ENCODE measurements at places on chromosomes 12 and 14.

- no peak for DNase-seq
These were observed 37.7 kb downstream of the KCNMB4 start for GRCh38 chr12:70403826-70404225.

GRCh38 chr12:57429473-57430111 lies 1.3 kb downstream of the R3HDM2 start:
- DNase-seq = no peak

- DNase-seq = no peak
These were observed 25.7 kb downstream of the FAIM2 start for GRCh38 chr12:49878021-49878420.

- no peak for DNase-seq
These were observed 61.4 kb upstream of the VPS33A start for GRCh38 chr12:122327494-122328385.

DNA sequence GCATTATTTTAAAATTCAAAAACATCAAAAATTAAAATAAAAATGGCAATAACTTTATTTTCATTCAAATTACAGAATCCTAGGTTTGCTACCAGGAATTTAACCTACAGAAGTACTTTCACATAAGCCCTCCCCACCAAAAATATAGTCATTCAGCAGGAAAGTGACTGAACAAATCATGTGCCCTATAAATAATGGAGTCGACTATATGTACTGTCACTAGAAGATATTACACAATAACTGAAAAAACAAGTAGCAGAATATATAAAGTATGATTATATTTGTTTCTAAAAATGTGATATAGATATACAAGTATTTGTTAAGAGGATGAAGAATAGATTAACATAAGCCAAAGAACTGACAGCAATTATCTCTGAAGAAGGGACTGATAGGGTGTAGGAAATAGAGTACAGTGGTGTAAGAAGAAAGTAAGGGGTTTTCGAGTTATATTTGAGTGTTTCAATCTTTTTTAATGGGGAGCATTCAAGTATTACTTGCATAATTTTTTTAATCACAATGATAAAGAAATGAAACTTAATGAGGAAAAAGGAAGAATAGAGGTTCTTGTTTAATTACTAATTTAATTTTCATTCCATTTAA lies 7.9 kb downstream of the C2CD5 start:
- DNase-seq = no peak

DNA sequence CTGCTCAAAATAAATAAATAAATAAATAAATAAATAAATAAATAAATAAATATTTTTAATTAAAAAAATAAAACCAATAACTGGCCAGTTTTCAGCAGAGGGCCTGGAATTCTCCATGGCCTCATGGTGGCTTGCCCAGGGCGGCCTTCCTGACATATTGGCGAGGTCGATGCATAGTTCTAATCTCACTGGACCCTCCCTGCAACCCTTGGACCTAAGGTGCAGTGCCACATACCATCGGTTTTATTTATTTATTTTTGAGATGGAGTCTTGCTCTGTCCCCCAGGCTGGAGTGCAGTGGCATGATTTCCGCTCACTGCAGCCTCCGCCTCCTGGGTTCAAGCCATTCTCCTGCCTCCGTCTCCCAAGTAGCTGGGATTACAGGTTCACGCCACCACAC lies 3.9 kb upstream of the VSIG10 start:
- no peak for DNase-seq

DNA sequence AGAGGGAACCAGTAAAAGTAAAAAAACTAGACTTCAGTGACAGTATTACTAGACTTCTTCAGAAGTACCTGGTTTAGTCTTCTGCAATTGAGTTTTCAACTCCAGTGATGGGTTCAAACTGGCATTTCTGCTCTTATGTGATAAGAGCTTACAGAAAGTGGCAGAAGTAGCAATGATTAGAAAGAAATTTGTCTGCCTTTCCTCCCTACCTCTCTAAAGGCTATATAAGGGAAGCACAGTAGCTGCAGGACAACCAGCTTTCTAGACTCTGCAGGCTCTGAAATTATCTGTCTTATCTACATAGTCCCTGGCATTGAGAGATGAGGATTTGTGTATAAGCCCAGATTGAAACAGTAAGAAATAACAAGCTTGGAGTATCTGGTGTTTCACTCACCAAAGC lies 107.5 kb downstream of the DAAM1 start:
- no peak for DNase-seq

DNA sequence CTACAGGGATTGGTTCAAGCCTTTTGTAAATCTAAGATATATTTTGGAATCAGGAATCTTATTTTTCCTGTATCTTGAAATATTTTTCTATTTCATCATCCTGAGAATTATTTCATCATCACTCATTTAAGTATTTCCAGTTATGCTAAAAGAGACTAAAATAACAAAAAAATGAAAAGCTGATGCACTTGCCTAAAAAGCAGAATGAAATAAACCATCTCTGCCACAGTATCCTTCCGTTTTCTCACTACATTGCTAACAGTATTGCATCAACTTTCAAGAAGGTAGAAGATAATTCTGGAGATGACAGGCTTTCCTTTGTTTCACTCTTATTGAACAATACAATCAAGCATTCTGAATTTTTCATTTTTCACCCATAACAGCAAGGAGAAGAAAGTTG lies 31.1 kb upstream of the EIF5 start:
- no peak for DNase-seq

- DNase-seq = no peak
These were observed 21.4 kb upstream of the NCOR2 start for GRCh38 chr12:124588751-124589267.

DNA sequence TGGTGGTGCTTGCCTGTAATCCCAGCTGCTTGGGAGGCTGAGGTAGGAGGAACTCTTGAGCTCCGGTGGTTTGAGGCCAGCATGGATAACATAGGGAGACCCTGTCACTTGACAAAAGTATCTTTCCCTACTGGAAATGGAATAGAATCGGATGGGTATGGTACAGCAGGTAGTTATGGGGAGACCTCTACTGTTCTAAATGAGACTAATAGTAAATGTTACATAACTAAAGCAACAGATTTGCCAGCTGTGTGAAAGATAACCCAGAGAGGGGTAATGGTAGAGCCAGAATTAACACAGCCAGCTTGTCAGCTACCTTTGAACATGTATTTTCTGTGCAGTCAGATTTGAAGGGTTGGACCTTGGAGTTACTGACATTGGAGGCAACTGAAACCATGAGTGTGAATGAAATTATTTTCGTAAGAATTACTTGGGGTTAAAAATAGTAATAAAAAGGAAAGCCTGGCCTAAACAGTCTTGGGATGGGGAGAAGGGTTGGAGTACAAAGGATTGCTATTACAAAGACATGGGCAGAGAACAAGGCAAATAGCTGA lies 21.7 kb upstream of the NUP107 start:
- no peak for DNase-seq

DNA sequence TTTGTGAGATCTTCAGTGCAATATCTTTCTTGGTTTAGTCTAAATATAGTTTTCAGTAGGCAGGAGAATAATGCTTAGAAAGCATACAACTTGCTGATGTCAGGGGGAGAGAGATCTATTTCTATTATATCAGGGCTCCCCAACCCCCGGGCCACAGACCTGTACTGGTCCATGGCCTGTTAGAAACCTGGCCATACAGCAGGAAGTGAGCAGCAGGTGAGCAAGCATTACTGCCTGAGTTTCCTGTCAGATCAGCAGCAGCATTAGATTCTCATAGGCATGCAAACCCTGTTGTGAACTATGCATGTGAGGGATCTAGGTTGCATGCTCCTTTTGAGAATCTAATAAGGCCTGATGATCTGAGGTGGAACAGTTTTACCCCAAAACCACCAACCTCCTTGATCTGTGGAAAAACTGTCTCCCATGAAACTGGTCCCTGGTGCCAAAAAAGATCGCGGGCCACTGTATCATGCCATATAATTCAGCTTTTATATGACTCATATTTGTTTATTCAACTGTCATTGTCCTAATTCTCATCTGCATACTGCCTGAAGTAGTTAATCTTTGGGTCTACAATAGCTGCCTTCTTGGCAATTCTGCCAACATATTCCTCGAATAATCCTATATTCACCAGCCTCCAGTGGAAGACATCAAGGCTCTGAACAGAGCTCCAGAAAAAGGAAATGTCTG lies 163.6 kb upstream of the DYRK2 start:
- no peak for DNase-seq

GRCh38 chr12:111389635-111390034 lies 16.1 kb upstream of the SH2B3 start:
- no peak for DNase-seq

DNA sequence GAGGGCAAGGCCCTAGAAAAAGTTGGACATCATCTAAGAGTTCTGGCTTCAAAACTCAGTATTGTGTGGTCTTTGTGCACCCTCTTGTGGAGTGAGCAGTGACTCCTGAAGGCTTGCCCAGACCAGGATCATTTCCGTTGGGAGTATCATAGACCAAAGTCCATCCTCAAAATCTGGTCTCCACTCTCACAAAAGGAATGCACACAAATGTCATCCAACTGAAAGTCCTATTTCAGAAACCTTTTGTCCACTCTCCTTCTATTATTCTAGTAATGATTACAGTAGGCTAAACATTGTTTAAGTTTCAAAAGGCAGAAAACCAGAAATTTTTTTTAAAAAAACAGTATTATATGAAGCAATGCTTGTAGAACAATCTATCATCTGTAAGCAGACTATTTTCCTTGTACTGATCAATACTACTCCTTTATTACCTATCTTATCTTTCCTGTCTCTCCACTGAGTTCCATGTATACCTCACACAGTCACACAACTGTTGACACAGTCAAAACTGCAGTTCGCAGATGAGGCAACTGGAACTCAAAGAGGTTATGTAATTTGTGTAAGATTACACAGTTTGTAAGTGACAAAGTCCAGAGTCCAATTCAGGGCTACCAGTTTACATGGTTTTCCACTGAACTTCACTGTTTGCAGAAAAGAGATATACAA lies 41.4 kb downstream of the COX16 start:
- DNase-seq = peak; percentile 51

GRCh38 chr12:68207276-68207675 lies 18.3 kb downstream of the IL26 start:
- DNase-seq = no peak

- DNase-seq = no peak
These were observed 89.2 kb downstream of the BCL2L14 start for GRCh38 chr12:12159988-12160387.

DNA sequence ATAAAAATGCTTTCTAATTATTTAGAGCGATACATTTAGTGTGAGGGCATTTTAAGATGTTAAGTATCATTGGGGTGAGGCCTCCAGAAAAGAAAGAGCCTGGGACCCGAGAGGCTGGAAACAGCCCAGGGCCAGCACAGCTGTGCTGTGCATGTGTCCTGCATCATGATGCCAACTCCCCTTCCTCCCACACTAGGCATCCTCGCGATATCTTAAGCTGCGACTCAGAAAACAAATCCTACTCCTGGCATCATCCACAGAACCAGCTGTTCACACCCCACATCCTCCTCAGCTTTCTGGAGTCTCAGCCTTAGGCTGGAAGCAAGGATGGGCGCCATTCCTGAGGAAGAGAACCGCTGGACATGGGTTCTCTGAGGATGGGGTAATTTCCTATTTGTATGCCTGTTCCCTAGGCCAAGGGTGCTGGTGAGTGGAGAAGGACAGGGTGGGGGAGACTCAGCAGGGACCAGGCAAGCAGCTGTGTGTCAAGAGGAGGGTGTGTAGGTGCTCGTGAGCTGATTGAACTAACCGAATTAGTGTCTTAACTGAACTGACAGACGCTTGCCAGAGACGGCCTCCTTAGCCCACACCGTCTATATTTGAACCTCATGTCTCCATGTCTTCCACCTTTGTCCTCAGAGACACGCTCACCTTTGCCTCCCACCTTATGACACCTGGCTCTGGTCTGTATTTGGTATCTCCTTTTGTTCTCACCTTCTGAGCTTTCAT lies 15.6 kb upstream of the MCRS1 start:
- no peak for DNase-seq

GRCh38 chr12:123142921-123143735 lies 7.8 kb downstream of the PITPNM2 start:
- DNase-seq = no peak

GRCh38 chr12:132478845-132479244 lies 11.1 kb upstream of the FBRSL1 start:
- no peak for DNase-seq

- no peak for DNase-seq
These were observed 268.0 kb upstream of the TMEM132C start for GRCh38 chr12:127998988-127999387.

- DNase-seq = no peak
These were observed 56.7 kb downstream of the BEGAIN start for GRCh38 chr14:100530270-100531072.

GRCh38 chr12:120562906-120563305 lies 18.3 kb downstream of the POP5 start:
- DNase-seq = no peak

DNA sequence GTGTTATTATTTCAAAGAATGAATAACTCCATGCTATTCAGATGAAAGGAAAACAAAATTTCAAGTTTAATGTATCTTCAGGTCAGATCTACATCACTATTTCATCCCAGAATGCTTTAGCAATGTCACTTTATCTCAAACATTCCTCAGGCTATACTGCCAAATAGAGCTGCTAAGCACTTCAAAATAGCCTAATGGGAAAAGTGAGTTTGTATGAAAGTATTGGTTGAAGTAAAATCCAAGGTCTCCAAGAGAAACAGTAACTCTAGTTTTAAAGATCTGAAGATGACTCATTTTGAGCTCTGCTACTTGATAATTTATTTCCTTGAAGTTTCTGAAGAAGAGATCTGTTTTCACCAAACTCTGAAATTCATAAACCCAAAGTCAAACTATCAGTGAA lies 466.2 kb upstream of the FOXG1 start:
- DNase-seq = no peak

- DNase-seq = no peak
These were observed 68.6 kb downstream of the MIA2 start for GRCh38 chr14:39302124-39302810.

- peak; percentile 82 for DNase-seq
These were observed 22.1 kb upstream of the ITPK1 start for GRCh38 chr14:93137864-93138263.

DNA sequence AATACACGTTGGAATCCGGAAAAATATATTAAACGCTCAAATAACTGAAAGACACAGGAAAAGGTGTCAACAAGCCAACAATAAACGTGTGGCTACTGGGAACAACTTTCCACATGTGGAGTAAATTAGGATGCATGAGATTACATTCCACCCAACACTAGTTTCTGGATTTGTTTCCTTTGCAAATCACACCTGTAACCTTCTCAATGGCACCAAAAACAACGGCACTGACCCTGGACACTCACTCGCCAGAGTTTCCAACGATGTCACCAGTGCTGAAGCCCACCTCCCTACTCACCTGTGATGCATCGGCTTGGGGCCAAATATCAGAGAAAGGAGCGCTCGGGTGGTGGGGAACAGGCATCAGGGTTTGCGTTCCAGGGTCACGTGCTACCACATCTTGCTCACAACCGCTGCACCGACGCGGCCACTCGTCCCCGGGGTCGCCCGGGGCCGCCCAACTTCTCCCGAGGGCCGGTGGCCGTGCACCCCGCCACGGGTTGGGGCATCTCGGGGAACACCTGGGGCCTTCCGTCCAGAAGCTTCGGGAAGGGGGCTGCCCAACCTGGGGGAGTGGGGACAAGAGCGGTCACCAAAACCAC lies 629 bp downstream of the PRDM4 start:
- DNase-seq = peak; percentile 33

DNA sequence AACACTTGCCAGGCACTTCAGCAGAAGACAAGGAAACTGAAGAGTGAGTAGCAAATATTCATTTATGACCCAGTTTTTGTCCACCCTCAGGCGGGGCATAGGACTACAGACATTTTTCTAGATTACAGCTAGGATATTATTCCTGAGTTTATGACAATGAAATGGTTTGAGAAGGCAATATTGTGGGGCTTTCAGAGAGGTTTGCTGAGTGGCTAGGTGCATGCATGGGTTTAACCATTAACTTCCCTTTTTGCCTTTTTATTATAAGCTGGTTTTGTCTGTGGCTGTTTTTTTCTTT lies 104.0 kb upstream of the BCAT1 start:
- DNase-seq = no peak
